MCF 10A (cell line): ENCODE measurements at places on chromosomes 7 and 10. TPM values are rescaled to one million over a fixed set of nuclear protein-coding genes. Genes with fewer than 3 reads are reported as not detected.

DNA sequence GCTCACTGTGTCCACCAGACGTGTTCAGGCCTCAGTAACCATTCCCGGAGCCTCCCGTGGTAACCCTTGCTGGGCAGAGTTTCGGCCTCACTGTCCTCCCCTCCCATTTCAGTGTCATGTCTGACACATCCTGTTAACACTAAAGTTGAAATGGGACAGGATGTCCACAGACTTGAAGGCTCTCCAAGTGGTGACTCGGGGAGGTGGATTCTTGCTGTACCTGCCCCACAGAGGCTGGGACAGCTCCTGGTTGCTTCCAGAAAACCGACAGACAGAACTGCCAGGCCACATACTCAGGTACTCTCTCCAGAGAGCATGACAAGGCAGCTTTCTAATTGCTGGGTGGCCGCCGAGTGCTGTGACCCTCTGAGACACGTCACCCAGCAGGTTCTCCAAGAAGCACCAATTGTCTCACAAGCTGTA lies 17.9 kb upstream of the CYTH3 start:
- H3K4me1 ChIP-seq = no peaks in the 10 kb centered on the region
- H3K4me3 ChIP-seq = no peak overlapping the region
- no peak overlapping the region for H3K27ac ChIP-seq
- no peak for DNase-seq
- H3K27me3 ChIP-seq = no peaks in the 10 kb centered on the region

- no peak overlapping the region for H3K27ac ChIP-seq
- DNase-seq = no peak
- H3K4me1 ChIP-seq = no peaks in the 10 kb centered on the region
- H3K4me3 ChIP-seq = no peak overlapping the region
Measured at GRCh38 chr7:70113536-70113935, 515.3 kb downstream of the AUTS2 start.

GRCh38 chr10:63504145-63504881 lies 16.9 kb upstream of the REEP3 start:
- peaks cover 9% of the 10 kb centered on the region for H3K36me3 ChIP-seq
- DNase-seq = peak; percentile 67
- peak overlapping the region; percentile 4 for H3K4me3 ChIP-seq
- H3K4me1 ChIP-seq = peaks cover 20% of the 10 kb centered on the region
- H3K27ac ChIP-seq = peak overlapping the region; percentile 60
- no peaks in the 10 kb centered on the region for H3K27me3 ChIP-seq

DNA sequence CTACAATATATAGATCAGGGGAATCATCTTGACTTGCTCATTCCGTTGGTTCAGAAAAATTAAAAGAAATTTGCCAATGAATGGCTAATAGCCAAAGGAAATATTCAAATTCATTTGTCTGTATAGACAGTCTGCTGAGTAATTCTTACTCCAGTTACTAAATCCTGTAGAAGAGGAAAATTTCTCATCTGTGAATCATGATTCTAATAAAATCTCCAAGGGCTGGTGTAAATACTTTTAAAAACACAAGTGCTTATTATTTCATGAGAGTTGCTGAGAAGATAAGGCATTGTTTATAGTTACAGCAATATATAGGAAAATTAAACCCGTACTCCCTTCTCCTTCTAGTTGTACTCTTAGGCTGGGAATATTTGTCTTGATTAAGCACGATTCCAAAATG lies 53.0 kb downstream of the WNT2 start:
- no peaks in the 10 kb centered on the region for H3K36me3 ChIP-seq
- peak overlapping the region; percentile 78 for H3K27ac ChIP-seq

DNA sequence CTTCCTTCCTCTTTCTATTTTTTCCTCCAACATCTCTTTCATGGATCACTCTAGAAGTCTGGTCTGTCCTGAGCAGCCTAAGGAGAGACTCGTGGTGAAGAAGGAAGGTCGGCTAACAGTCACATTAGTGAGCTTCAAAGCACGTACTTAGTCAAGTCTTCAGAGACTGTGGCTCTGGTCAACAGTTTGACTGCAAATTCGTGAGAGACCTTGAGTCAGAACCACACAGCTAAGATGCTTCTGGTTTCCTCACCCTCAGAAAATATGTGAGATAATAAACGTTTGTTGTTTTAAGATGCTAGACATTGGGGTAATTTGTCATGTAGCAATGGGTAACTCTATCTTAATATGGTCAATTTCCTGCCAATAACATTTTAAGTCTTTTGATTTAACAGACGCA lies 126.2 kb upstream of the LRRN3 start:
- no peaks in the 10 kb centered on the region for H3K4me1 ChIP-seq
- no peaks in the 10 kb centered on the region for H3K36me3 ChIP-seq
- H3K27me3 ChIP-seq = no peaks in the 10 kb centered on the region
- no peak for DNase-seq

DNA sequence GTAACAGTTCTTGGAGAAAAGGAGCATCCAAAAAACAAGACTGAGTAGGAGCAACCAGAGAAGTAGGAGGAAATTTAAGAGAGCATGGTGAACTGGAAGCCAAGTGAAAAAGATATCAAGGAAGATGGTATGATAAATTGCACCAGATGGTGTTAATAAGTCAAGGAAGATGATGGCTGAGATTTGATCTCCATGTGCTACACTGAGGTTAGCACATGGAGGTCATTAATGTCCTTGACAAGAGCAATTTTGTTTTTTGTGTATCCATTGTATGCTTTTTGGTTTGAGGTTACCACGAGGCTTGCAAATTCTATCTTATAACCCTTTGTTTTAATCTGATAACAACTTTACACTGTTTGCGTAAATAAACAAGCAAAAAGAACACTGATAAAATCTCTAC lies 11.3 kb upstream of the PTTG1IP2 start:
- no peaks in the 10 kb centered on the region for H3K36me3 ChIP-seq

DNA sequence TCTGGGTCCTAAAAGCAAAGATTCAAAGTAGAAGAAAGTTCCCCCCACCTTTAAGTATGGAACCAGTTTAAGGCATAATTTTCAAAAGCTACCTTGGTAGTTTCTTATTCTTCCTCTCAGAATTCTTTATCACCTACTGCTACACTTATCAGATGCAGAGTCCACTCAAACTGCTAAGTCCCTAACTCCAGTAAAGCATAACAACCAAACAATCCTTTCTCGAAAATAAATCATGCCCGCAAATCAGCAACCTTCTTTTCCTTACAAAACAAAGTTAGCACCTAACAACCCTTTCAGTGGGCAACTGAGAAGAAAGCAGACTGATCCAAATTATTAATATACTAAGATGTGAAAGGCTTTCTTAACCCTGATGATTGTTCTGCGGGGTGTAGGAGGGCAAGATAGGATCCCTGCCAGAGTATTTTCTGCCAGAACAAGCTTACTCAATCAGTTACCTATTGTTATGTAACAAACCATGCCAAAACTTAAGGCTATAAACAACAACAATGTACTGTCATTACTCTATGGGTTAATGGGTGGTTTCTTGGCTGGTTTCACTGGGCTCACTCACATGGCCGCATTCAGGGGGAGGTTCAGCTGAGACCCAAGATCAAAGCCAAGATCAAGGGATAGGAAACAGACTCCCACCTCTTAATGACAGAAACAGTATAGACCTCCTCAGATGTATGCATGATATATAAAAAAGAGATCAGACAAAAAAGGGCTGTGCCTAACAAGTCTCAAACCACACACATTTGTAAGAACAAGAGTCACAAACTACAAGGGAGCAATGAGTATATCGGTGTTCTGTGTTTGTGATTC lies 42.0 kb downstream of the CCDC6 start:
- no peaks in the 10 kb centered on the region for H3K27me3 ChIP-seq
- DNase-seq = no peak
- no peak overlapping the region for H3K27ac ChIP-seq
- H3K4me3 ChIP-seq = no peak overlapping the region

- no peak overlapping the region for H3K27ac ChIP-seq
- no peaks in the 10 kb centered on the region for H3K27me3 ChIP-seq
- no peak overlapping the region for H3K4me3 ChIP-seq
Measured at GRCh38 chr7:84847790-84848189, 339.1 kb downstream of the SEMA3D start.

DNA sequence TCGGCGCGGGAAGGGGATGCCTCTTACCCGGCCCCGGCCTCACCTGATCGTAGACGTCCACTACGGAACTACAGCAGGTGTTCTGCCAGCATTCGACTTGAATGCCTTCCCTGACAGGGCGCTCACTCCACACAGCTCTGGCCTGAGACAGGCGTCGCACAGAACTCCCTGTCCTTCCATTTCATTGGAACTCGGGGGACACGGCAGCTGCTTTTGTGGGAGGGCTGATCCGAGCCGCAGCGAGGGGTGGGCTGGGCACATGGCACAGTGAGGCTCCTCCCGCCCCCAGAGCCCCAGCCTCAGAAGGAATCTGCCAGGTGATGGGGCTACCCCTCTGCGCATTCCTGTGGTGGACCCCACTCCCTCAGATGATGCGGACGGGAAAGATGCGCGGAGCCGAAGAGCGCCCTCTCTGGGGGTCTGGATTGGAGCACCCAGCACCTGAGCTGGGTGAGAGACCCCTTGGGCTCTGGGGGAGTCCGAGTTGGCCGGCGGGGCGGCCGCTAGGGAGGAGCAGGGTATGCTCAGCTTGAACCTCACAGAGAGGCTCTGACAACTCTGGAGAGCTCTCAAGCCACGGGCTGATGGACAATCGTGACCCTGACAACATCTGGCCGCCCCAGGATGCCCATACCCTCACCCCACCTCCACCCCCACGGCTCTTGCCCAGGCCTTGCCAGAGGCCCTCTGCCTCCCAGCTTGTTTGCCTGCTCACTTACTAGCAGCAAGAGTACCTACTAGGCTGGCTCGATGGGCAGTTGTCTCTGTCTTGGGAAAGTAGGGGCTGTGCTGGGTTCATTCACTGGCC lies 36.6 kb downstream of the RASGEF1A start:
- H3K36me3 ChIP-seq = no peaks in the 10 kb centered on the region
- H3K27ac ChIP-seq = no peak overlapping the region
- no peaks in the 10 kb centered on the region for H3K4me1 ChIP-seq

The PLA2G12B gene
- total RNA-seq = not detected in 2 replicates

The FAM25G gene
- not detected in 2 replicates for total RNA-seq
